ENCODE measurements at places on chromosomes 16 and 17. TPM values are rescaled to one million over a fixed set of nuclear protein-coding genes. Genes with fewer than 3 reads are reported as not detected.

The MYL11 gene
- not detected for total RNA-seq

The AANAT gene
- total RNA-seq = not detected

The MRTFB gene
- 23.8 TPM for total RNA-seq

The ACOX1 gene
- 80.9 TPM for total RNA-seq

The TMC7 gene
- total RNA-seq = 1.3 TPM

The IL21R gene
- 0.14 TPM for total RNA-seq

The COPS3 gene
- 83.8 TPM for total RNA-seq

The LSM12 gene
- 47.6 TPM for total RNA-seq

The PABPN1L gene
- total RNA-seq = not detected

The PPY gene
- not detected for total RNA-seq

The PLXDC1 gene
- total RNA-seq = 19.3 TPM

The RTN4RL1 gene
- total RNA-seq = 3.2 TPM

DNA sequence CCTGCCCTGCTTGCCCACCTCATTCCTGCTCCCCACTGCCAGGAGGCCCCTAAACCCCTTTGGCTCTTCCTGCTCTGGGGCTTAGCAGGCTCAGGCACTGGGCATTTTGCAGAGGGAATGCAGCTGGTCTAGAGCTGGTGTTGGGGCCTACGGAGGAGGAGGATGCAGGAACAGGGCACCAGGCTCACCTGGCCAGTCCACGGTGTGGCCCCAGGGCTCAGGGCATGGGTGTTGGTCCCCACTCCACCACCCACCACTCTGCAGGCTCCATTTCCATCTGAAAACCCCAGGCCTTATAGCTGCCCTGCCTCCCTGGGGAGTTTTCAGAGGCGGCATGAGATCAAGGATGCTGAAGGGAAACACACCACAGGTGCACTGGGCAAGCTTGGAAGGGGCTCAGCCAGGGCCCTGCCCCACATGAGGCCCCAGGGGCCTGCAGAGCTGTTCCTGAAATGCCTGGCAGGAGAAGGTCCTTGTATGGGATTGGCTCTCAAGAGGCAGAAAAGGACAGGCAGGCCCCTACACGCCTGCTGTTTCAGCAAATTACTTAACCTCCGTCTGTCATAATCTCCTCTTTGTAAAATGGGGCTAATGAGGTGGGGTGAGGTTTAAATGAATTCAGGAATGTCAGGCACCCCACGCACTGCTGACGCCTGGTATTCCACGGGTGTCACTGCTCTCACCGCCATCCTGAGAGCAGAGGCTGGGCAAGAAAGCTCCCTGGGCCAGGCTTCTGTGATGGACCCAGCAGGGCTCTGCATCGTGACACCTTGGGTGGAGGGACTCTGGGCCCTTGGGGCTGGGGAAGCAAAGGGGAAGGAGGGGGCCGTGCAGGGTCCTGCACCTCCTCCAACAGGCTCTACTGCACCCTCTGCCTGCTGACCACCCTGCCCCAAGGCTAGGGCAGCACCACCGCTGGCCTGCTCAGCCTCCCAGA, 9.3 kb downstream of the SLC47A2 start:
- DNase-seq = no peak

- no peak for DNase-seq
Measured at GRCh38 chr17:21297026-21297520, 12.6 kb downstream of the MAP2K3 start.

DNA sequence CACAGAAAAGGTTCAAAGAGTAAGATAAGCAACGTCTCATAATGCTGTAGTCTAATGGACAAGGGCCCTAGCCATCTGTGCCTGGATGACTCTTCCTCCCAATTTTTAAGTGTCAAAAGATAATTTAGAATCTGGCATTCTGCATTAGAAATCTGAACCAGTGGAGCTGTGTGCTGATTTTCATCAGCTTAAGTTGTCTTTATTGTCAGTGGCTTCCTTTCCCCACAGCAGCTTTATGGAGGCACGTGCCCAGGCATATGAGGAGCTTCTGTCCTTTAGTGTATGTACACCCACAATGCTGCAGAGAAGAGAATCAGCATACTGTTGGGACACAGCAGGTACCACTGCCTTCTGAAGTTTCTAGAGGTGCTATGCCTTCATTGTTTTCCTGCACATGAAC, 37.9 kb downstream of the HEATR6 start:
- no peak for DNase-seq

- no peak for DNase-seq
Measured at GRCh38 chr17:68981288-68981687, 26.1 kb upstream of the ABCA8 start.

DNA sequence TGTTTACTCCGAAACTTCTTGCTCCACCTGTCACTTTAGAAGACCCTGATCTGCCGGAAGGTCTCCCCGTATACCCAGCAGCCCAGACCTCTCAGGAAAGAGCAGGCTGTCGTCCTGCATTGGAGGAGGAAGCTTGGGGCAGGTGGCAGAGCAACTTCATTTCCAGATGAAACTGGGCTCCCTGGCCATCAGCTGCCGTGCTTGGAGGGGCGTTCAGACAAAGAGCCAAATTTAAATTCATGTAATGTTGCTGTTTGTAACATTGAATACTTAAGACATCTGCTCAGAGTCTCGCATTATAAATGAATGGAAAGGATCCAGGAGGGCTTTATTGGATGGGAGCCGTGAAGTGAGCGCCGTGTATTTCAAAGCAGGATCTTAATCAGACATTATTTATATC, 628.5 kb downstream of the MAF start:
- no peak for DNase-seq

- DNase-seq = no peak
Measured at GRCh38 chr16:9000664-9001063, 37.0 kb upstream of the USP7 start.

GRCh38 chr17:37490638-37491614, 1.2 kb downstream of the DUSP14 start:
- no peak for DNase-seq

GRCh38 chr16:75244225-75244809, 7.1 kb downstream of the BCAR1 start:
- DNase-seq = no peak

DNA sequence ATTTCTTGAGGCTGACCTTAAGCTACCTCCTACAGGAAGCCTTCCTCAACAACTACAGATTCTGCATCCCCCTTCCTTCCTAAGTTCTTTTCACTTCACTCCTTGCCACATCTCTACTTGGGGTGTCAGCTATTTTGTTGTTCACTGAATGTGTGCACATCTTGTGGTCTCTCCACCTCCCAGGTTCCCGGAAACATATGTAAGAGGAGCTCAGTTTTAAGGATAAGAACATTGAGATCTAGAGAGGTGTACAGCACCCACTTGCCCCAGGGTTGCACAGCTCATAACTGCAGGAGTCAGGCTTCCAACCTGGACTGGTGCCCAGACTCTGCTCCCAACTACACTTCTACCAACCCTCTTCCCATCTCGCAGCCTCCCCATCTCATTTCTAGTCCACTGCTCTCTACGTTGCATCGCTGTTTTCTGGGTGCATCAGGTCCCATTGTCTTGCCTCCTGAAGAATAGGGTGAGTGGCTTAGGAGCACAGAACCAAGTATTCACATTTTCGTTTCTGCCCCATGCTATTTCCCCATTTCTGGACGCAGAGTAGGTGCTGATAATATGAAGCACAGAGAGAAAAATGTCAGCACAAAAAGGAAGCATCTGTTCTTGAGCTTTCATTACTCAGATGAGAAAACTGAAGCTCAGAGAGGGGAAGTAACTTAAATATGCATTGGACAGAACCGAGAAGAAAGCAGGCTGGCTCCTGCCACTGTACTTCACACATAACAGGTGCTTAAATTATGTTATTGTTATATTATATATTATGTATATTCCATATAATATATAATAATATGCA, 292.0 kb upstream of the CCL2 start:
- DNase-seq = no peak

- DNase-seq = no peak
Measured at GRCh38 chr16:71367241-71367976, 8.9 kb downstream of the CALB2 start.

DNA sequence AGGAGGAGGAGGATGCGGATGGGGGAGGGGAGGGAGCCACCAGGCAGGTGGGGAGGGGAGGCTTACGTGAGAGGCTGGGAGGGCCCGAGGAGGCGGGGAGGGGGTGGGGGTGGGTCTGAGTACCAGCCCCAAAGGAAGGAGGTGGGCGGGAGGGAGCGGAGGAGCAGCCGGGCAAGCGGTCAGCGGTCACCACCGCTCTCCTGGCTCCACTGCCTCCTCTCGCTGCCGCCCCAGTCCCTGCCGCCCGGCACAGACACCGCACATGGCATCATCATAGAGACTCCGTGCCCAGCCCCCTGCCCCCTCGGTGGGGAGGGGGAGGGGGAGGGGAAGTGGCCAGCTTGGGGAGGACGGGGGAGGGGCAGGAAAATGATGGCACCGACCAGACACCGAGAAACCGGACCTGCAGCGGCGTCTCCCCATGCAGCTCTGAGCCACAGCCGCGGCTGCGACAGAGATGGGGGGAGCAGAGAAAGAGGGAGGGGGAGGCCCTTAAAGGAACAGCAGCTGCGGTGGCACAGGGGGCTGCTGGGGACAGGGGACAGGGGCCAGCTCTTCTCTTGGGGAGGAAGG, at the start of gene TLCD3B:
TSS of gene TLCD3B (minus strand) at position 431 of the 573 bp plus-strand sequence. CDS start 744 bp downstream, outside the sequence.
- DNase-seq = no peak

- no peak for DNase-seq
Measured at GRCh38 chr17:49193513-49194296, 16.7 kb downstream of the GNGT2 start.

GRCh38 chr17:69651921-69652320, 237.4 kb downstream of the MAP2K6 start:
- DNase-seq = no peak

DNA sequence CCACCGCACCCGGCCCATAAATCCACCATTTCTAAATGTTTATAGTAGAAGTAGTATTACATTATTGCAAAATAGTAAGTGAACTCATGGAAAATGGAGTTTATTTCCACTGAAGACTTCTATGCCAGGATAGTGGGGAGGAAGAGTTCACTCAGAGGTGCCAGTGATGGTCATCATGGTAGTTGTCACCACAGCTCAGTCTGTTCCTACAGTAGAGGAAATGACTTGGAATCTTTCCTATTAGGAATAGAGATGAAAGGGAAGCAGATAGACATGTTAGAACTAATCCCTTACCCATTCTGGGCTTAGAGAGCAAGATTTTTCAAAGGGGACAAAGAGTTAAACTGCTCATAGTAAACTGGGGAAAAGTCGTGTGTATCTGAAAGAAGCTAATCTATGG, 20.1 kb downstream of the MRPL45 start:
- DNase-seq = no peak

- no peak for DNase-seq
Measured at GRCh38 chr16:57318240-57318970, 33.9 kb upstream of the PLLP start.

GRCh38 chr16:66353055-66353454, 13.4 kb upstream of the CDH5 start:
- DNase-seq = no peak

DNA sequence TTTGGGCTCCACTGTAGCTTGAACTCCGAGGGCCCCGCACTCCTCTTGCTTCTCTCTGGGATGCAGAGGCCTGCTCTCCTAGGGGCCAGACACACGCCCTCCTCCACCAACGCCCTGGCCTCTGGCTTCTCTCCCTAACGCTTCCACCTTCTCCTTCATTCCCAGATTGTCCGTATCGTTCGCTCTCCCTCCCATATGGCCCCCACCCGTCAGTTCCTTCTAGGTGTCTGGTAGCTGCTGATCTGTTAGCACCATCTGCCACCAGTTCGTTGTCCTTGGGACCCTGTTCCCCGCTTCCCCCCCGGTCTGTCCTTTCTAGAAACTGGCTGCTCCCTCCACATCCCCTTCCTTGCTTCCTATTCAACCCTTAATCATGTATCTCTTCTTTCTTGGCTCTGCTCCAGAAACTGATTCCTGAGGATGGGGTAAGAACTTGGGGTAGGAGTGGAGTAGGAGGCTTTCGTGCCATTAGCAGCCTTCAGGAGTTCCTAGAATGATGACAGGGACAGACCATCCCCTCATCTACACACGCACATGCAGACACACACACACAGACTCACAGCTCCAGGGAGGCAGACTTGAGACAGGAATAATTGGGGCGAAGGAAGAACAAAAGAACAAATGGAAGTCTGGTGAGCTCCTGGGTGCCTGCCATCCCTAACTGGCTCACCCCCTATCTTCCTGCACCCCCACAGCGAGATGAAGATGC, 4.3 kb downstream of the ATP1B2 start:
- DNase-seq = no peak

- DNase-seq = peak; percentile 28
Measured at GRCh38 chr16:55571-56136, 2.0 kb downstream of the SNRNP25 start.

- no peak for DNase-seq
Measured at GRCh38 chr17:46043606-46044005, 44.6 kb downstream of the STH start.

DNA sequence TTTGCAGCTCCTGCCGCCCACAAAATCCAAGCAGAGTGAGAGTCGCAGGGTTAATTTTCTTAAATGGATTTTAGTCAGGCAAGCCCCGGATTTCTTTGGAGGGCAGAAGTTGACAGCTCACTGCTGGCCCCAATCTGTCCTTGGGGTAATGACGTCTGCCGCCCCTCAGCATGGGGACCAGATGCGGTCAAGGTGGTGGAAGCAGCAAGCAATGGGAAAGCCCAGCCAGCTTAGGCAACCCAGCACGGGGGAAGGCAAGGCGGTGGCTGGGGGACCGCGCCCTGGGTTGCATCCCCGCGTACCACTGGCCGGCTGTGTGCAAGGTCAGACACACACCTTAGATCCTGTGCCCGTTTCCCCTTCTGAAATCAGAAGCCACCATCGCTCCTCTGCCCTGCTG, 321.7 kb downstream of the C16orf95 start:
- no peak for DNase-seq

GRCh38 chr16:82031116-82032084, 3.7 kb upstream of the HSD17B2 start:
- no peak for DNase-seq

DNA sequence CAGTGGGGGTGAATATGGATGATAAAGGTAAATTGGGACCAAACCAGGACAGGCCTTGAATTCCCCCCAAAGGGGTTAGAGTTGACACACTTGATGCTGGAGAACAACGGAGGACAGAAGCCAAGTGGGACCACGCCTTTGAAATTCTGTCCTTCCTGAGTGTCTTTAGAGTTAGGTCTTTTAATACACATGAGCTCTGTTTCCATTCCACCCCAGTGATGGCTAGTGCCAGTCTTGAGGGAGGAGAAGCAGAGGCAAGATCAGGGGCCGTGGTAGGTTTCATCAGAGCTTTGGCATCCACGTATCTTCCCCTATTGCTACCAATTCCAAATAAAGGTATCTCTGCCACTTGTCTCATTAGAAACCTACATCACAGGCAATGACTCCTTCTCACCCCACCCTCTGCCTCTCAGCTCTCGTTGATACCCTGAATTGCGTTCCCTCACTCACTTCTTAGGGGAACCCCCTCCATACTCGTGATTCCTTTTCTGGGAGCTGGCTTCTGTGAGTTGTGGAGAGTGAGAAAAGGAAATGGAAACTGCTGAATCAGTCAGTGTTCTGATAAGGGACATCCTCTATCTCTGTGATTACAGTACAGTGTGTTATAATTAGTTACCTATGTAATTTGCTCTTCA, 2.4 kb upstream of the CCL3L1 start:
- DNase-seq = no peak

DNA sequence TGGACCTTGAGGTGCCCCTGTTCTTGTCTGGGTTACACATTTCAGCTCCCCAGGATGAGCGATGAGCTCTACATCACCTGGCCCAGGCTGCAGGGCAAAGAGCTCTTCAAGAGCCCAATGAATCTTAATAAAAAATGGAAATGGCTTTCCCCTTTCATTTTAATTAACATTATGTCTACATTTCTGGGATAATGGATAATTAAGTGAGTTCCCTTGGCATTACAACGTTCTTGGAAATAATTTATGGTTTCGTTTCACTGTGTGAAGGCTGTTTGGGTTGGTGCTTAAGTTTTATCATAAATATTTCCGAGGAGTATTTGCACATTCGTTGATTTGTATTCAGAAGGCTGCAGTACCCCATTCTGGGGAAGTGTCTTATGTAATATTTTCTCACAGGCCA, 678.3 kb upstream of the EEF2KMT start:
- DNase-seq = no peak
